Stimulated activated CD4-positive, alpha-beta T cell treated with anti-CD3 and anti-CD28 coated beads, Interleukin-4, amount 100 ng/mL, for 24 hours (primary cell): ENCODE measurements at places on chromosomes 6 and 20.
A peak's percentile ranks its signal among the peaks of the same experiment; 100 is the strongest.

DNA sequence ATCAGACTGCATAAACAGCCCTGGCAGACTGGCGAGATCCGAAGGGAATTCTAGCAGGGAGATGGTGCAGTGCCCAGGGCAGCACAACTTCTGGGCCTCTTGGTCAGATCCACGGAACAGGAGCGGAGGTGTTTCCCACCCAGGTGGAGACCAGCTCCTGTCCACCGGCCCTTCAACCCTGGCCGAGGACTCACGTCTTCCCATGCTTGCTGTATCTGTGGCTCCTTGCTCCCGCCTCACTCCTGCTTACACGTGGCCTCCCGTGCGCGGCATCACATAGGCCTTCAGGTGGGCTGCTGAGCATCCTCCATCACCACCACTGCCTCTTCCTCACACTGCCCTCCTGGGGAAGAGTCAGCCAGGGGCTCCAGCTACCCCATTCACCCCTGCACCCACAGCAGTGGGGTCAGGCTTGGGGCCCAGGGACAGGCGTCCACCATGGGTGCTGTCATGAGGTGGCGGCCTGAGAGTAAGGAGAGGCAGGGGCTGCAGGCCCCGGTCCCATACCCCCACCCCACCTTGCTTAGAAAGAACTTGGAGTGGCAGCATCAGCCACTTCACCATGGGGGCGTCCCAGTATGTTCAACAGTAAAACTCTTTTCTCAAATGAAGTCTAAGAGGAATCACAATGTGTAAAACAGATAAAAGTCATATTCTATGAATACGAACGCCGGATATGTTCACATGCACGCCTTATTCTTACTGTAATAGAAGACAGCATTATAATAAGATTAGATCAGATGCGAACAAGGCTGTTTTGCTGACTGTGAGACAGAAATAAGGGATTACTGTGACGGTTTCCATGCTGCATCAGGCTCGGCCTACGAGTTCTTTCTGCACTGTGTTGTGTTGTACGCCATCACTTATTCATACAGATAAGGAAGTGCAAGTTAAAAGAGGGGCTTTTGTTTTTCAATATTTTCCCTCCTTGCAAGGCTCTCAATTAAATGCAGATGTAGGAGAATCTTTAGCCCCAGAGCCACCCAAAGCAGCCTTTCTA, 165.4 kb downstream of the GRM4 start:
- no peak for DNase-seq

- peak; percentile 35 for DNase-seq
These were observed 541 bp downstream of the SNX21 start for GRCh38 chr20:45833883-45834796.

- no peak for DNase-seq
These were observed 71.5 kb upstream of the ISM1 start for GRCh38 chr20:13149371-13150105.

GRCh38 chr20:1467355-1468116, 887 bp upstream of the NSFL1C start:
- DNase-seq = no peak

DNA sequence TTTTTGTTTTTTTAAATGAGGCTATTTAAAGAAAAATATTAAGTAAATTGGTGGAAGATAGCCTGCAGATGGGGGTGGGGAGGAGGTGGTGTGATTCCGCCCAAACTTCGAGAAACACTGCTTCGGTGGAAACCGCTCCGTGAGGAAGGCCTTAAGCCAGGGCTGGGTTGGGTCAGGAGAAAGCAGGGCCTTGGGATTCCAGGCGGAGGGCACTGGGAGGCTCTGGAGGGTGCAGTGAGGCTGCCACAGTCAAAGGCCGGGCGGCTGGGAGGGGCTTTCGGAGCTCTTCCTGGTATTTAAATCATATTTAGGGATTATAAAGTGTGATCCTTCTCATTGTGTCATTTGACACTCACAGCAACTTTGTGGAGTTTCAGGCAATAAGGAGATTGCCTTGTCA, 22.2 kb upstream of the SCRT2 start:
- no peak for DNase-seq
